ENCODE measurements at places on chromosomes 6 and 20.

DNA sequence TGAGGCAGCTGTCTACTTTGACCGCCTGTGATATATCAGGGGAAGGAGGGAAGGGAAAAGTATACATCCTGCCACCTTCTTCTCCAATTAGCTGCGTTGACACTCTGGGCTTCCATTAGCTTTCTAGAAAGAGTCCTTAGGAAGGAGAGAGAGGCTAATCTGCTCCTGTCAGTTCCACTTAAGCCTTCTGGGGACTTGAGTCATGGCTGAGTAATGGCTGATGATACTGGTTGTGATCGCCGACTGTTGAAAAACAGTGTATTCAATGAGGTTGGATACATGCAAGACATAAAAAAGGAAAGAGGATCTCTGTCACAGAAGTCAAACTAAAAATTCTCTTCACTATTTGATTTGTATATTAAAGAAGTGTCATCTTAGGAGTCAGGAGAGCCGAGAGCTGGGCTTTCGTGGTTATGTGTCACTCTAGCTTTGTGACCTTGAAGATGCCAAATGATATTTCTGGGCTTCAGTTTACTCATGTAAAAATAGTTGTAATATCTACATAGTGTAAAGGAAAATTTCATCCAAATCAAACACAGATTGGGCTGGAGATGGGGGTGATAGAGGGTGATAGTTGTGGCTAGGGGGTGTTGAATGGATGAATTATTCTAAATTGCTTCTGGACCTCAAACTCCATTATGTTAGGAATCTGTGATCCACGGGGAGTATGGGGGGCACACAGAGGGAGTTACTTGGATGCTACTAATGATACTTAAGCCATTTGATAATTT, 189.0 kb downstream of the UST start:
- no peak for DNase-seq

- DNase-seq: no peak
These were observed 49.3 kb upstream of the INSM1 start for GRCh38 chr20:20318365-20319161.

DNA sequence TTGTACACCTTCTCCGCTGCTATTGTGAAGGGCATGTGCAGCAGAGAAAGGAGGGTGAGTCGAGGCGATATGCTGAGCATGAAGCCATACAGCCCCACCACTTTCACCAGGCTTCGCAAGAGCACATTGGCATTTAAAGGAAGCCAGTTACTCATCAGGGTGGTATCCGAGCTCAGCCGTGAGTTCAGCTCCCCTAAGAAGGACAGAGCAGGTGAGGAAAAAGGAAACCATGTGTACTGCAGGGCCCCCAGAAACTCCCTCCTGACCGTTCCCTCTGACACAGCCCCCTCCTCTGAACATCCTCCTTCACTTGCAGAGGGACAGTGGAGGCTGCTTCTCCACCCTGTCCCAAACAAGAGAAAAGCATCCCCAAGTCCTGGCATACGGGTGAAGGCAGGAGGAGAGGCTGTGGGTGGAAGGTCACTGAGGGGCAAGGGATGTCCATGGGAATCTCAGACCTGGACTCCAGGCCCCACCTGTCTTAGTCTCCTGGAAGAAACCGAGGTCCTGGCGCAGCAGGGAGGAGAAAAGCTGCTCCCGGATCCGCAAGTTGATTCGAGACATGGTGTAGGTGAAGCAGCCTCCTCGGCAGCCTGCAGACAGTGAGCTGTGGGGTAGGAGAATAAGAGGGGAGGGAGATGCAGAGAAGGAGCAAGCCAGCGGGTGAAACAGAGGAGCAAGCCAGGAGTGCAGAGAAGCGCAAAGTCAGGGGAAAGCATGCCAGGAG, 3.2 kb downstream of the TAP2 start:
- DNase-seq: no peak

- DNase-seq: no peak
These were observed 3.6 kb upstream of the EDN1 start for GRCh38 chr6:12286373-12287110.

- no peak for DNase-seq
These were observed 183.4 kb downstream of the ALDH8A1 start for GRCh38 chr6:134766497-134766896.

DNA sequence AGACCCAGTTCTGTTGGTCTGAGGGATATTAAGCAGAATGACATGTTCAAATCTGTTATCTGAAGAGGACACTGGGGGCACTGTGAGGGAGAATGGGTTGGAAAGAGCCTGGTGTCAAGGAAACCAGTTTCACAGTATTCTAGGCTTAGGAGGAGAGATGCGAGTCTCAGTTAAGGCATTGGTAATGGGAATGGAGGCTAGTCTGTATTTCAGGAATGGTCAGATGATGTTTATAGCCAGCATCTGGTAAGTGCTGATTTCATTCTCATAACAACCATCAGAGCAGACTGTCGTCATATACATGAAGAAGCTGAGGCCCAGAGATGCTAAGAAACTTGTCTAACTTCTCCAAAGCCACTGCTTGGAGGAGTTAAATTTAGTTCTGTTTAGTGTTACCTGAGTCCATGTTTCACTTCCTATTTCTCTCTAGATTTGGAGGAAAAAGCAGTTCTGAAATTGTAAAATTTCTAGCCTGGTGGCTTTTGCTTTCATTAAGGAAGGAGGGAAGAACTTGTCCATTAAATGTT, 242.0 kb downstream of the ARID1B start:
- DNase-seq: no peak

GRCh38 chr6:70277470-70277869, 25.4 kb downstream of the COL9A1 start:
- DNase-seq: no peak

GRCh38 chr6:124775121-124775520, 187.1 kb upstream of the RNF217 start:
- no peak for DNase-seq

GRCh38 chr20:21006611-21007010, 99.5 kb downstream of the LINC00237 start:
- no peak for DNase-seq

DNA sequence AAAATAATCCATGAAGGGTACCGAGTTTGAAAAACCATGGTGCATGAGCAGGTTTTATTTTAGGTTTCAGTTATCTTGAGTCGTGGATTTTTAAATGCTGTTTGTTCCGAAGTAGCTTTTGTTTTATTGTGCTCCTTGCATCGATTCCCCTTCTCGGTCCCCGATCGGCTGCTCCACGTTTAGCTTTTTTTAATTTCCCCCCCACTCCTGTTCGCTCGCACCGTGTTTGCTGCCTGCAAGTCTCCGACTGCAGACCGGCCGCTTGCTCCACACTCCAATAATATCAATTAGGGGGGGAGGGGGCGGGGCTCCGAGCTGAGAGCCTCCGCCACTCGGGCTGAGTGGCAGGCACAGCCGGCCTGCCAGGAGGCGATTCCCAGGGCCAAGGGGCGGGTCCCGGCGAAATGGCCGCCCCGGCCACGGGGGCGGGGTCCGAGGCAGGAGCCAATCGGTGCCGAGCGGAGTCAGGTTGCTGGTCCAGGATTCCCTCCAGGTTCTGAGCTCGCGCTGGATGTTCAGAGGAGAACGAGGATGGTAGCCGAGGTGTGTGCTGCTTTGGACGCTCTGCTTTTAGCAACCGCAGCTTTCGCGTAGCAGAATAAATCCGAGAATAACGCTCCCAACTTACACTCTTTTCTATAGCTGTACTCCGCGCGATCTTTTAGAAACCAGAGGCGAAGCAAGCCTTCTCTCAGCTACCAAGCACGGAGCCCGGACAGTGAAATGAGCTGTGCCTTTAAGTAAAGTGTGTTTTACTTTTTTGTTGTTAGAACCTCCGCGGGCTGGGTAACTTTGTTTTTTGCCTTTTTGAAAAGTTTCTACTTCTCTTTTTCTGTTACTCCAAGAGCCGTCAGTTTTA, at the start of gene EPHA7:
EPHA7 (minus strand) TSS at position 256 of the 859 bp plus-strand sequence; CDS start at position 38, 218 bp downstream.
- DNase-seq: peak; percentile 29

- no peak for DNase-seq
These were observed 80.8 kb downstream of the RCAN2 start for GRCh38 chr6:46410334-46410953.

DNA sequence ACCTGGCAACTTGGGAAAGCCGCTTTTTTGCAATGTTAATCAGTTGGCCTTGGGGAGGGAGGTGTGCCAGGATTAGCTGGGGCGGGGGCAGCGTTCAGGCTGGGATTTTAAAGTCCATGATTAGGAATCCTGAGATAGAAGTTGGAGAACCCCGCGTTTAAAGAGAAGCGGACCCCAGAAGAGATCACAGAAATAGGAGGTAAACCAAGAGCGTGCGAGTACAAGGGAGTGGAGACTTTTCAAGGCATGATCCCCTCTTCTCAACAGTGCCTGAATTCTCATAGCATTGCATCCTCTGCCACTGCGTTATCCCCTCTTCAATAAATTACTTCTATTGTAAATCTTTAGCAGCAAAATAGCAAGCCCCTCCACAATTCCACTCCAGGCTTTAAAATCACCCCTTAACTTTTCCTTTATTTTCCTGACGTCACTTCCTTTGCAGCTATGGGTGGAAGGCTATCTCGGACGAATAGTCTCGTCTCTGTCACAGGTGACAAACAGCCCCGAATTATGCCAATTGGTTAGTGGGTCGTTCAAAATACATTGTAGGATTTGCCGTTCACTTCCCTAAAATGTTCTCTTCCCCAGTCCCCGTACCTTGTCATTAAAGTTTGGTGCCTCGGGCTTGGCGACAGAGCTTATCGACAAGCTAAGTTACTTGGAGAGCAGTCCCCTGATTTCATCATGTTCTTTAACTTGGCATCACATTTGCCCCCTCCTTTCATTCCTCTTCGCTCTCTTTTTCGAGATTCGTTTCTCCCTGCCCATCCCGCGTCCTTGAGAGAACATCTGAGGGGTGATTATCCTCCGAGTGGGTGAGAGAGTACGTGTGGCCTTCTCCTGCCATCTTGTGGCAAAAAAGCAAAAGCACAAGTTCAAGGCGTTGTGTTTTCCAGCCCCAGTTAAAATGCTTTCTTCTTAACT, 17.1 kb downstream of the OR2B2 start:
- DNase-seq: peak; percentile 52

DNA sequence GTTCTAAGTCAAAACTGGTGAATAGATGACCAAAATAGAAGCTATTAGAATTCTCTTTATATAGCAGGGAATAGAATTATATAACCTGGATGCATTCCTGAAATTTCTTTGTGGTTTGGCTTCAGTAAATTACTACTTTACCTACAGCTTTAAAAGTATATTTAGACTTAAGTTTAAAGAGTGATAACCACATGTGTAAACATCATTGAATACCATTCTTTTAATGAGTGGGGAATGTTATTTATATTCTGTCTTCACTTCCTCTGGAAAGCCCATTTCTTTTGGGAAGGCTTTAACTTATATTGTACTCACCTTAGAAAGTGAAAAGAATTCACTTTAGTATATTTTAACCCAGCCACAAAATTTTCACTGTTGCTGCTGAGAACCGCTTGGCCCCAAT, 39.1 kb downstream of the PLEKHG1 start:
- no peak for DNase-seq

GRCh38 chr20:10655720-10656669, 17.8 kb downstream of the JAG1 start:
- no peak for DNase-seq

- no peak for DNase-seq
These were observed 140.9 kb downstream of the DLL1 start for GRCh38 chr6:170149681-170150589.

GRCh38 chr20:61099806-61100205, 152.3 kb upstream of the CDH4 start:
- no peak for DNase-seq

DNA sequence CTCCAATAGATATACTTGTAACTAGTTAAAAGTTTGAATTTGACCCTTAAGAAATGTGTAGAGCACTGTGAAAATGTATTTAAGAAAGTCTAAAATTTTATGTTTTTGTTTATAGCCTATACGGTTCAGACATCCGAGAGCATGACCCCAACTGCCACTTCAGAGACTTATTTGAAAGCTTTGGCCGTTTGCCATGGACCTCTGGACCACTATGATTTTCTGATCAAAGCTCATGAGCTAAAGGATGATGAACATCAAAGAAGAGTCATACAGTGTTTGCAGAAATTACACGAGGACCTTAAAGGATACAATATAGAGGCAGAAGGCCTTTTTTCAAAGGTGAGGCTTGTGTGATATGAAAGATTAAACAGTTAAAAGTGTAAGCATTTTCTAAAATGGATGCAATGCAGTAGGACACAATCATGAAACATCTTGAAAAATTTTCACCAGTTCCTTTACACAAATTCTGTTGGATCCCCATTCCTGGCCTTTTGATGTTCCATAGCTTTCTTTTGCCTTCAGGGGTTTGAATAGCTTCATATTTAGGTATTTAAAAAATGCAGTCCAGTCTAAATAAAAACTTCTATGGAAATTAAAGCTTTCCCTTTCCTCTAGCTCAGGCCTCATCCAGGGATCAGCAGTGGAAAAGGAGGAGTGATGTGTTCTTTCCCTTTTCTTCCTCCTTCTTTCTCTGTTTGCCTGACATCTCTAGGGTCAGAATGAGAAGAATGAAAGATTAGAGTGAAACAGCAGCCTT, 29.0 kb downstream of the AFG1L start:
- no peak for DNase-seq

DNA sequence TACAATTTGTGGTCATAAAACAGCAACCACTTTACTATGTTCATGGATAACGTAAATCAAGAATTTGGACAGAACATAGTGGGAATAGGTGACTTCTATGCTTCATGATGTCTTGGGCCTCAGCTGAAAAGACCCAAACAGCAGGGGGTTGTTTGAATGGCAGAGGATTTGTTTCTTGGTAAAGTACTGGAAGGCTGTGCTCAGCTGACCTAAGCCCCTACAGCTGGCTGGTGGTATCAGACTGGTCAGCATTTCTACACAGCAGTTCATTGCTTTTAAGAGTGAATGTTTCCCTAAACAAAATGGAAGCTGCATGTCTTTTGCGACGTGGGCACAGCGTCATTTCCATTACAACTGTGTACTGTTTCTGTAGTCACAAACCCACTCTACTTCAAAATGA, 148.5 kb upstream of the DEFB112 start:
- no peak for DNase-seq

- no peak for DNase-seq
These were observed 8.7 kb upstream of the ATRN start for GRCh38 chr20:3461911-3462677.

Measured in activated naive CD4-positive, alpha-beta T cell treated with anti-CD3 and anti-CD28 coated beads, Interleukin-2, amount 50 U/mL, for 16 hours (primary cell).